ENCODE measurements at places on chromosomes 13 and 19. TPM values are rescaled to one million over a fixed set of nuclear protein-coding genes. Genes with fewer than 3 reads are reported as not detected.

KLF1 gene
- total RNA-seq: not detected

CEACAM8 gene
- total RNA-seq: not detected

RFPL4A gene
- not detected for total RNA-seq

TUBA3C gene
- not detected for total RNA-seq

KCNJ14 gene
- total RNA-seq: 0.65 TPM

LRP3 gene
- 49.3 TPM for total RNA-seq

BEST2 gene
- total RNA-seq: not detected

ZNF571 gene
- 3.7 TPM for total RNA-seq

ZNF814 gene
- total RNA-seq: 8.0 TPM

ADGRE1 gene
- total RNA-seq: not detected

ENOX1 gene
- total RNA-seq: 5.5 TPM

TSKS gene
- 0.52 TPM for total RNA-seq

LILRB4 gene
- total RNA-seq: not detected

PALM gene
- 18.2 TPM for total RNA-seq

SRRM5 gene
- total RNA-seq: 0.03 TPM

PTH2 gene
- not detected for total RNA-seq

LINGO3 gene
- not detected for total RNA-seq

AMER2 gene
- total RNA-seq: not detected

ERICH4 gene
- total RNA-seq: not detected

USP12 gene
- 26.1 TPM for total RNA-seq

C5AR1 gene
- 0.39 TPM for total RNA-seq

FRY gene
- total RNA-seq: 28.3 TPM

PLPP2 gene
- 1.9 TPM for total RNA-seq

RGL3 gene
- 4.8 TPM for total RNA-seq

PCP2 gene
- not detected for total RNA-seq

PRR36 gene
- total RNA-seq: not detected
